ENCODE measurements at places on chromosomes 7 and 10. TPM values are rescaled to one million over a fixed set of nuclear protein-coding genes. Genes with fewer than 3 reads are reported as not detected.

GRCh38 chr7:37151741-37152413, 296.8 kb downstream of the ELMO1 start:
- no peak for DNase-seq

- no peak for DNase-seq
These were observed 21.0 kb downstream of the OPTN start for GRCh38 chr10:13120786-13121499.

Gene ARHGAP22
- 2.1 TPM for total RNA-seq

Gene TYW1B
- total RNA-seq = 0.66 TPM

GRCh38 chr10:30639946-30640786, 10.6 kb upstream of the LYZL2 start:
- DNase-seq = peak; percentile 44

- DNase-seq = no peak
These were observed 20.0 kb downstream of the XPNPEP1 start for GRCh38 chr10:109902992-109903947.

DNA sequence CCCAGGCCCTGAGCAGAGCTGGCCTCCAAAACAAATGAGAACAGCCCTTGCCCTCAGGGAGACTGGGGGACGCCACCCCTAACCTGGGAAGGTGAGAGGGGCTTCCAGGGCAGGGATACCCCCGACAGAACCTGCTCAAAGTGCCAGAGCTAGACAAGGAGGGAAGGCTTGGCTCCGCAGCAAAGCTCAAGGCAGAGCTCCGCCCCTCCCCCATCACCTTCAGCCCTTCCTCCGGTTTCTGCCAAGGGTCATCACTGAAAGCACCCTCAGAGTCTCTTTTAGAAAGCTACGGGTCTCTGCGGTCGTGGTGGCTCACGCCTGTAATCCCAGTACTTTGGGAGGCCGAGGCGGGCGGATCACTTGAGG, 73.4 kb upstream of the CUX1 start:
- no peak for DNase-seq

Measured in H4 (cell line).